Activated naive CD4-positive, alpha-beta T cell (primary cell): ENCODE measurements at places on chromosomes 2 and 18.

DNA sequence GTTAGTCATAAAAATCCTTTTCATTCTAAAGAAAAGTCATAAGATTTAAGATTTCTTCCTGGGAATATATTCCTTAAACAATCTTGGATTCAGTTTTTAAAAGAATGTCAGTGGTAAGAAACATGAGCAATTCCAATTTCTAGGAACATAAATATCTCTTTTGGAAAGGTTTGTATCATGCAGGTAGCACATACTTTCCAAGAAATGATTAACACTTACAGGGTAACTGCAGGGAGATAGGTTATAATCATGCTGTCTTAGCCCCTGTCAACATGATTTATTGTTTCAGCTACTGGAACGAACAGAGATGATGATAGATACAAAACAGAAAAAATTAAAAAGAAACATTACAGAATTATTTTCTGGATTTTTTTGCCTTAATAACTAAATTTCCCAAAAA is 1537.7 kb downstream of the LRP1B start:
- no peak for DNase-seq

DNA sequence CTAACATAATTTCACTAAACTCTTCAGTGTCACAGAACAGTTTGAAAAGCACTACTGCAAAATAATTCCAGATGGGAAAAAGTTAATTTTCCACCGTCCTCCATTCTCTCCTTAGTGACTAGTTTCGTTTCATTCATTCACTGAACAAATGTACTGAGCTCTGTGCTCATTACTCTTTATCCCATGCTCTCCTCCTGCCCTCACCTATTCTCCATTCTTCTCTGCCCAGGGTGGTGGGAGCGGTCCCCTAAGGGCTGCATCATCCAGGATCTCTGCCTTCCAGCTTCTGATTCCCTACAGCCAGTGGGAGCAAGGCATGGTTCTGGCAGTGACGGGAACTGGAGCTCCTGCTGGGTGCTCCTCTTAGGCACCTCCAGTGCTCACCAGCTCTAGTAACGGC is 133.9 kb upstream of the TLK1 start:
- no peak for DNase-seq

DNA sequence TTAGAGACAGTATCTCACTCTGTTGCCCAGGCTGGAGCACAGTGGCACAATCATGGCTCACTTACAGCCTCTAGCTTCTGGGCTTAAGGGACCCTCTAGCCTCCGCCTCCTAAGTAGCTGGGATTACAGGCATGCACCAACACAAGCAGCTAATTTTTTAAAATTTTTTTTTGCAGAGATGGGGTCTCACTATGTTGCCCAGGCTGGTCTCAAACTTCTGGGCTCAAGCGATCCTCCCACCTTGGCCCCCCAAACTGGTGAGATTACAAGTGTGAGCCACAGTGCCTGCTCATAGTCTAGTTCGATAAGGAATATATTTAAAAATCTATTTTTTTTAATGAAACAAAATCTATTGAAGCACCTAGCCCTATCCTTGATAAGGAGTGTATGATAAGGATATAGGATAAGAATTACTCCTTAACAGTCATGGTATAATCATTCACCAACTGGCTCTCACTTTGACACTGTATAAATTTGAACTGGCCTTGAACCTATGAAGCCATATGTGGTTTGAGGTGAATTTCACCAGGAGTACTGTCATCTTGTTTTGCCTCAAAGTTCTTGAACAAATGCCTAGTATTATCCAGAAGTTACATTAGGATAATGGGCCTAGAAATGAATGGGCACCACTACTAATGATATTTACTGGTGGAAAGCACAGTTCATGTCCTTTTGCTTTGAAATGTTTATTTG is 71.1 kb downstream of the EXOC6B start:
- no peak for DNase-seq

DNA sequence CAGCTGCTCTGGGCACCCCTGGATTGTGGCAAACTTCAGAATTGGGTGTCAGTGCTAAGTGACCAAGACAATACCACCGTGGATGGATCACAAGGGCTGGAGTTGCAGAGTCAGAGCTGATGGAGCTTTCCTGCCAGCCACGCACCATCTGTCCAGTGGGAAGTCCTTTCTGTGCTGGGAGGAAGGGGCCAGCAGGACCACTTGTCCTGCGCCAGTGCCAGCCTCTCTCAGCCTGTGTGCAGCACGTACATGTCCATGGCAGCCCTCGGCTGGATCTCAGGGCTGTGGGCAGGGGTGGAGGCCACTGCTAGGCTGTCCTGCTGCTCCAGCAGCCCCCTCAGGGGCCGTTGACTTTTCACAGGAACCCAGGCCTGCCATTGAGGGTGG is 33.3 kb downstream of the RAB31 start:
- DNase-seq, result no peak

DNA sequence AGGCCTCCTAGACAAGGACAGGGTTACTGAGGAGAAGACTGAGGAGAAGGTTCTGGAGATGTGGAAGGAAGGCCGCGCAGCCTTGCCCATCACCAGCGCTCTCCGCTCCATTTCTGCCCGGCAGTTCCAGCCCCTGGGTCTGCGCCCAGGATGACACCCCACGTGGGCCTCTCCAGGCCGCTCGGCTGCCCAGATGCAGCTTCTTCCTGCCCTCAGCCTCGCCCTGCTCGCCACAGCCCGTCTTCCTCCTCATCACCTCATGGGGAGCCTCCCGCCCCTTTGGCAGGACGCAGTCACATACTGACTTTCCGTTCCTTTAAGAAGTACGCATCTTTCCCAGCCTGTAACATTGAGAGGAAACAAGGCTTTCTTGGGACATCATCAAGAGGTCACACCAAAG is 37.1 kb downstream of the SNTG2 start:
- DNase-seq, result no peak

DNA sequence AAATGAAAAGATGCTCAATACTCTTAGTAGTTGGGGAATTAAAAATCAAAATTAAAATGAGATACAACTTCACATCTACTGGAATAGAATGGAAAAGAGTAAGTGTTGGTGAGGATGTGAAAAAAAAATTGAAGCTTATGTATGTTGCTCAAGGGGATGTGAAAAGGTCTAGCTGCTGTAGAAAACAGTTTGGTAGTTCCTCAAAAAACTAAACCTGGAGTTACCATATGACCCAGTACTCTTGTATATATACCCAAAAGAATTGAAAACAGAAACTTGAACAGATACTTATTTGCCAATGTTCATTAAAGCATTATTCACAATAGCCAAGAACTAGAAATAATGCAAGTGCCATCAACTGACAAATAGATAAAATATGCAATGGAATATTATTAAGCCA is 208.4 kb downstream of the FIGN start:
- DNase-seq, result no peak

GRCh38 chr2:27407798-27408491 is 1.4 kb downstream of the PPM1G start:
- no peak for DNase-seq

- no peak for DNase-seq
Measured at GRCh38 chr2:26185954-26186770, 13.3 kb downstream of the GAREM2 start.

DNA sequence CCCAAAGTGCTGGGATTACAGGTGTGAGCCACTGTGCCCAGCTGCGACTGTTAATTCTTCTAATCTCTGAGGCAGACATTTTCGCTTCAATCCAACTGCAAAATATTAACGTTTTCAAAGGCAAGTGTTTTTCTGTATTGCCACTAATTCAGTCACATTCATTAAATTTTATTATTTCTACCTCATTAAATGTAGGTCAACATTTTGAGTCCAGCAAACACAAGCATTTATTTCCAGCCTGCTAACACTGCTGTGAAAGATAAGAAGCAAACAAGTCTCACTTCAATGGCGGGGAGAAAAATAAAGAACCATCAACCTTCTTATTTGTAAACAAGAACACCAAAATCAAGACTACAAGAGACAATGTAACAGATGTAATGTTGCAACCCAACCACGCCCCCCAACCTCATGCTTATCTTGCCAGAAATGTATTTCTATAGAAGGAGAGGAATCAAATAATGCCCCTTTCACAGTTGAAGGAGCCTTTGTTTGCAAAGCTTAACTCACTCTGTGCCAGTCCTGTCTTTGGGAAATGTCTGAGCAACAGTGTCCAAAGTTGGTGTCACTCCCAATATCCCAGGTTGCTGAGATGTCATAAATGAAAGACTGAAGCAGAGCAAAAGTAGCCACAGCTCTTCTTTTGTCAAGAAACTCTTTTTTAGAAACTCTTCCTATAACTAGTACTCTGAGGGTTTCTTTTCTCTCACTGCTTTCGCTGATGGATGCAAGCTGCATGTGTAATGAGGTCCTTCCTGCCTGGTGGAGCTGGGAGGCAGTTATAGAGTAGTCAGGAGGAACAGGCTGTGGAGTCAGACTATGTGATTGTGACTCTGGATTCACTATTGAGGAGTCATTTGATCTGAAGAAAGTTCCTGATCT is 8.6 kb downstream of the DOCK10 start:
- DNase-seq, result no peak

GRCh38 chr2:152223977-152224376 is 48.4 kb upstream of the STAM2 start:
- no peak for DNase-seq

GRCh38 chr2:181605889-181606837 is 50.7 kb downstream of the CERKL start:
- DNase-seq, result no peak

DNA sequence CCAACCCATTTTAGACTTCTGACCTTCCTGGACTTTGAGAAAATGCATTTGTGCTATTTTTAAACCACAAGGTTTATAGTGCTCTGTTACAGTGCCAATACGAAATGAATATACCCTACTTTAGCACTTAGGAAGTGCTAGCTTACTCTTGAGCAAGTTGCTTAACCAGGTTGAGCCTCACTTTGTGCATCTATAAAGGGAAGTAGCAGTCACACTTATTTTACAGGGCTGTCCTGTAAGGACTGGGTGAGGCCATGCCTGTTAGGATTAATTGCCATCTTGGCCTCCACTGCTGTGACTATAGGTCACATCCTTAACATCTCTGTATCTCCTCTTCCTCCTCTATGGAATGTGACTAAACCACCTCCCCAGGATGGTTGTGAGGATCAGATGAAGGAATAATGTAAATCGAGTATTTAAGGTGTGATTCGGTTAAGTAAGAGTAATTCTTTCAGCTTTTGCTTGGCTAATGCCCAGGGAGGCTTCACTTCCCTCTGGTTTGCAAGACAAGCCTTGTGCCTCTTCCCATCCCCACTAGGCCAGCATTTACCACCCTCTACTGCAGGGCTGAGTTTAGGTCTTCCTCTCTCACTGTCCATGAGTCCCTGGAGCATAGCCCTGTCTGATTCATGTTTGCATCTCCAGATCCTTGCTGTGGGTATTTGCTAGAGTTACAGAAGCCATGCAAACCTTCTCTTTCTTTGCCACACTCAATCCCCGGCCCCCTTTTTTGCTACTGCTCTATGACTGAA is 341.2 kb downstream of the ZNF521 start:
- no peak for DNase-seq

DNA sequence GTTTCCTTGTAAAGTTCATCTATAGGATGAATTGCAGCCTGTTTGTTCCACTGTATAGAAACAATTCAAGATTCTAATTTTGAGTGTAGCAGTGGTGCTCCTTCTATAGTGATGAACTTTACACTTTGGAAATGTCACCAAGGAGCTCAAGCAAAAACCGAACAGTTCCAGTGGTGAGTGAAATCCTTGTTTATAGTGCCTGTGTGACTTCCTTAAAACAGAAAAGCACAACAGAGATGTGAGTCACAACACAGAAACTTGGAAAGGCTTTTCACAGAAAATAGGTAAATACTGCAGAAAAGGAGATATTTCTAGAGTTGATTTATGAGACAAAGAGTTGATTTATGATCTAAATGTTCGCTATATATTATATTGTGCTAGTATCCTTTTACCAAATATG is 482.0 kb downstream of the PTPRM start:
- no peak for DNase-seq

DNA sequence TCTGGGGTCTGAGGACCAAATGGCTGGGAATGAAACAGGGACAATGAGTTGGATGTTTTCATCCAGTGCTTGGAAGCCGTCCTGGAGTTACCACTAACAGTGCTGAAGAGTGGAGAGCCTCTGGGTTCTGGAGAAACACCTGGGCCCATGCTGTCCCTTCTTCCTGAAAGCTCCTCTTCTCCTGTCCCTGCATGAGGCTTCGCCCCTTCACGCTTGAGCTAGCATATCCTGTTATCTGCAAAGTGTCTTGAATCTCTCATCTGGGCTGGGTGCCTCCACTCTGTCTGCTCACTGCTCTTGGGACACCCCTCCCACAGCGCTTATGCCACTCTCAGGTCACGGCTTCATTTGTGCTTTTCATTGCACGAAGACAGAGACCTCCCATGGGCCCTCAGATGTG is 154.5 kb downstream of the MYCN start:
- no peak for DNase-seq

GRCh38 chr2:185279999-185280398 is 458.6 kb upstream of the FSIP2 start:
- DNase-seq, result no peak

GRCh38 chr2:214232271-214232670 is 178.6 kb upstream of the VWC2L start:
- no peak for DNase-seq

DNA sequence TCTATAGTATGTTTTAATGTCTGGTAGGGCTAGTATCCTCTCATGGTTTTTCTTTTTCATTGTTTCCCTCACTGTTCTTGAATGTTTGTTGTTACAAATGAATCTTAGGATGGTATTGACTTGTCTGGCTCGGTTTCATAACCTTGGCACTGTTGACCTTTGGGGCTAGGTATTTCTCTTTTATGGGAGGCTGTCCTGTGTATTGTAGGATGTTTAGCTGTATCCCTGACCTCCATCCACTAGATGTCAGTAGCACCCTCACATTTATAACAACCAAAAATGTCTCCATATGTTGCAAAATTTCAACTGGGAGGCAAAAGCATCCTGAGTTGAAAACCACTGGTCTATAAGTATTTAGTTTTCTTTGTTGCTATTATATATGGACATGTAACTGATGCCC is 7.0 kb upstream of the AOX1 start:
- no peak for DNase-seq

DNA sequence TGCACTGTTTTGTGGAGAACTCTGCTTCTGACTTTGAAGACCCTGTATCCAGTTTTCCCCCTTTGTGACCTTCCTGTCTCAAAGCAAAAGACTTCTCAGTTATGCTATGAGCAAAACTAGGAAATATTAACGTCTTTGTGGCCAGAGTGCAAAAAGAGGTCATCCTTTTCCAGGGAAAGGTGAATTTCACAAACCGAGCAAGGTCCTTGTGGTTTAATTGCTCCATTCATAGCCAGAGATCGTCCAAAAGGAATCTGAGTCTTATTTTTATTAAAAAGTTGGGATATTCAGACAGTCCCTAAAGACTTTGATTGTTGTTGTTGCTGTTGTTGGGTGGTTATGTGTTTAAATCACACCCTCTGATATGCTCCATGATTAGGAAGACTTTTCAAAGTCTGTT is 77.4 kb downstream of the NAB1 start:
- DNase-seq, result no peak

DNA sequence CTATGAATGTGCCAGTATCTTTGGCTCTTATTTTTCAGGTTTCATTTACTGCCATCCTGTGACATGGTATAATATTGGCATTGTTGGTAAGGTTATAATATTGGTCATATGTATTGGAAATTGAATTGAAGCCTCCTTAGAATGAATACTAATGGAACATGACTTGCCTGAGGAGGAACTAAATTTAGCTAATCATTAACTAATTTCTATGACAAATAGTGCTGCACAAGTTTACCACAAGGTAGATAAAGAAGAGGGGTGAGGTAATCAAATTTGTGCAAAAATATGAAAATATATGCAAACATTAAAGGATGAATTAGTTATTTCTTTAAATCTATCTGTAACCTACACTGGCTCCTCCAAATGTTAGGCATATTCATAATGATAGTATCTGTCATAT is 43.2 kb upstream of the ORC2 start:
- no peak for DNase-seq

- no peak for DNase-seq
Measured at GRCh38 chr2:236628981-236629605, 59.5 kb downstream of the ACKR3 start.
